ENCODE measurements at places on chromosomes 2 and 18.

DNA sequence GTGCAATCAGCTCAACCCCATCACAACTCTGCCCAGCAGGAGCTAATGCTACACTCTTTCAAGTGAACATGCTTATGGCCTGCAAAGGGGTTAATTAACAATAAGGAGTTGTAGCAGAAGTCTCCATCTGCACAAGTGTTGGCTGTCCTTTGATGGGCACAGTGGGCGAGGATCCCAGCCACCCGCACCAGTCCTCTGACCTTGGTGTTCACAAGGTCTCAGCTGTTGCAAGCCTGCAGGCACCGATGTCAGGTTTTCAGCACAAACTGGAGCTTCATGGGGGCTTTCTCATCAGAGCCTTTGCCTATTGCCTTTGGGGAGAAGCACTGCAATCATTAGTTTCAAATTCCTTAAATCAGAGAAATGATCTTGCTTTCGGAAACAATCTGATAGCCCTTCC lies 60.9 kb upstream of the TMEM178A start:
- DNase-seq: no peak

DNA sequence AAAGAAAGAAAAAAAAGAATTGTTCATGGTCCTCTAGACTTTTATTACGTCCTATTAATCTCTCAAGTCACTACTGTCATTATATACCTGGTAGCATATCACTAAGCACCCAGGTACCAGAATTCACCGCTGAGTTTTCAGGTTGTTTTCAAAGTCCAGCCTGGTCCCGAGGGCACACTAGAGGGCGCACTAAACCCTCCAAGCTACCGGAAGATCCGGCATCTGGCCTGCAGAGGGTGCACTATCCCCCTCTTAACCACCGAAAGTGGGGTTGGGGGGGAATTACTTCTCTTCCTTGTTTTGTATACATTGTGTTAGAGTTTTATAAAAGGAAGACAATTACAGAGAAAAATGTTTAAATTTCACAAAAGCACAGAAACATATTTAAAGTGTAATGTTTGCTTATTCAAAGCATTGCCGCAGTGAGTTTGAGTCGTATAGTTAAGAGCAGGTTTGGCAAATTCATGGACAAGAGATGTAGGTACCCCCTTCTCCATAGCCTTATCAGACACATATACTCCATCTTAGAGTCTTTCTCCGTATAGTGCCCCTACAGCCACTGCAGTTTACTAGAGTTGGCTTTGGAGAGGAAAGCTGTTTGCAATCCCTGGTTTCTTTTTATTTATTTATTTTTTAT lies 19.2 kb downstream of the MOGAT1 start:
- peak; percentile 73 for DNase-seq

DNA sequence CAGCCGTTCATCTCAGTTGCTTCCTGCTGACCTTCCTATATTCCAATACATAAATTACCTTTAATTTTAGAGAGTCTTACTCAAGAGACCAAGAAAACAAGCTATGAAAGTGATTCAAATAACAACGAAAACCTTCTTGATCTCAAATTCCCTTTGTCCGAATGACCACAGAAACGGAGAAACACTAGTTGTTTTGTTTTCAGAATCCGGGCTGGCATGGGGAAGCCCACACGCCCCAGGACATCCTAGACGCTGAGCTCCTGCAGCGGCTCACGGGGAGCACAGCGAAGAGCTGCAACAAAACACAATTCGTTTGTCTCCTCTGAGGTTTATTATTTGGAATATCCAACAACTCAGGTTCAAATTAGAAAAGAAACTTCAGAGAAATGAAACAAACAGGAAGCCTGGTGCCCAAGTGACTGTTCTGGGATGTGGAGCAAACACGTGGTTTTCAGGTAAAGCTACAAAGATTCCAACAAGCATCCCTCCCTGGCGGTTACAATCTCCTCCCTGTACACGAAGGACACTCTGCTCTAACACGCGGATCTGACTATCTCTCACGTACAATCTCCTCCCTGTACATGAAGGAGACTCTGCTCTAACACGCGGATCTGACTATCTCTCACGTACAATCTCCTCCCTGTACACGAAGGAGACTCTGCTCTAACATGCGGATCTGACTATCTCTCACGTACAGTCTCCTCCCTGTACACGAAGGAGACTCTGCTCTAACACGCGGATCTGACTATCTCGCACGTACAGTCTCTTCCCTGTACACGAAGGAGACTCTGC lies 237.5 kb downstream of the TWIST2 start:
- DNase-seq: no peak

- DNase-seq: no peak
Measured at GRCh38 chr2:48954311-48954710, 198.8 kb upstream of the LHCGR start.

- DNase-seq: no peak
Measured at GRCh38 chr2:240781471-240782220, 38.4 kb downstream of the KIF1A start.

DNA sequence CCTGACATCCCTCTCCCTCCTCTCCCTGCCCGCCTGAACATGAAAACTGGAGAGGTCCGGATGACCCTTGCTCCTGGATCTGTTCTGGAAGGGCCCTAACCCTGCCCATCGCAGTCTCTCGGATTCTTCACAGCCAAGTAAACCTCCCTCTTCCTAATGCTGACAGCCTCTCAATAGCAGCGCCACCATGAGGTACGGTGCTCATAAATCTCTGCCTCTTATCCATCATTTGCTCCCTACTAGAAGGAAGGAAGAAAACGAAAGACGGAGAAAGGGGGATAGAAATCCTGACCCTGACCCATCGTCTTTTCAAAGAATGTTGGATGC lies 257.9 kb downstream of the BCL11A start:
- DNase-seq: no peak

GRCh38 chr2:67561457-67561965 lies 164.4 kb downstream of the ETAA1 start:
- DNase-seq: no peak

DNA sequence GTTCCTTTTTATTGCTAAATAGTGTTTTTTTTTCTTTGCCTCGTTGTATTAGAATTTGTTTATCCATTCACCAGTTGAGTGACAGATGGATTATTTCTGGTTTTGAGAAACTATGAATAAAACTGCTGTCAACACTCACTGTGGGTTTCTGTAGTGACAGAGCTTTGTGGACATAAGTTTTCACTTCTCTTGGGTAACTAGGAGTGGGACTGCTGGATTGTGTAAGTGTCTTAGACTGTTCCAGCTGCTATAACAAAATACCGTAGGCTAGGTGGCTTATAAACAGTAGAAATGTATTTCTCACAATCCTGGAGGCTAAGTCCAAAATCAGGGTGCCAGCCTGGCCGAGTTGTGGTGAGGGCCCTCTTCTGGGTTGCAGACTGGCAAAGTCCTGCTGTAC lies 71.9 kb downstream of the TNFRSF11A start:
- DNase-seq: no peak

DNA sequence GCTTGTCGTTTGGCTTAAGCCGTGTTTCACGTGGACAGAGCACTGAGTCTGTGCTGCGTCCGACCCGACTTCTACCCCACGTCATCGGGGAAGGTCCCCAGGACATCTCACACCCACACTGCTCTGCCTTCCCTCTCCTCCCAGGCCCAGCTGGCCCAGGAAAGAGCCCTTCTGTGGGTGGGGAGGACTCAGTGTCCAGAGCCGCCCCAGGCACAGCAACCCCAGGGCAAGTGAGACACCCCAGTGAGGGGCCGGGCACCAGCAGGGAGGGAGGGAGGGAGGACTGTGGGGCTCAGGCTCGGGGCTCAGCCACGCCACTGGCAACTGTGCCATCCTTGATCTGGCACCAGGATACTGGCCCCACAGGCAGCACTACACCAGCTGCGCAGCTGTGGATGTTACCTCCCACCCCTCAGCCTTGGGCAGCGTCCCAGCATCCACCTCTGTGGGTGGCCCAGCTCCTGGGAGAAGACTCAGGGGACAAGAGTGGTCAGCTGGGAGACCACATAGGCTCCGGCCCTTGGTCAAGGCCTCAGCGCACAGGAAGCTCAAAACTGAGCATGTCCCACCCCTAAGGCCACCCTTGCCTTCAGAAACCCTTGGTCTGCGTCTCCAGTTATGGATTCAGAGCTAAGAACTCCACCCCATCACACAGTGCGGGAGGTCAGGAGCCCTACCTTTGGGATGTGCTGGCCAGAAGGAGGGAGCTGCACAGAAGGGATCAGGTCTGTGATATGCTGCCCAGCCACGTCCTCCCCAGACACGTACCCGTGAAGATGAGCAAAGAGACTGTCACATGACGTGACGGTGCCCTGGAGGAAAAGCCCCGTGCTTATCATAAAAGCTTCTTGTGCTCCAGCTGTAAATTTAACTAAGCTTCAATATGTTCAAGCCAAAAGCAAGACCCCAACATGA lies 11.7 kb downstream of the PASK start:
- DNase-seq: no peak

- no peak for DNase-seq
Measured at GRCh38 chr18:13826209-13826608, 2.3 kb downstream of the MC5R start.

DNA sequence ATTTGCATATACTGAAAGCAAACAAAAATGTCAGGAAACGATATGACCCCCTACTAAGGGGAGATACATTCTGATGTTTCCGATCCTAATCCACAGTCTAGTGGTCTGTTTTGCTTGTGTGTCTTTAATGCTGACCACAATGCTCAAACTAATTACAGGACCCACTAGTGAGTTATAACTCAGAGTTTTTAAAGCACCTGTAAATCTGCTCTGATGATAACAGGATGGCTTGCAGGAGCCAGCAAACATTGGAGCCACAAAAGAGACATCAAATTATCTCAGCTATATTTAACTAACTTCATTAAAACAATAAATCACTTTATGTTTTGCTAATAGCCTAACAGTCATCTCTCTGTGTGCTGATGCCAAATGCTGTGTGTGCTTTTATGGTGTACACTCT lies 300.3 kb downstream of the NBAS start:
- no peak for DNase-seq

- DNase-seq: no peak
Measured at GRCh38 chr2:65437392-65438135, 5.2 kb upstream of the SPRED2 start.

GRCh38 chr18:3453540-3454364 lies 3.8 kb downstream of the TGIF1 start:
- DNase-seq: peak; percentile 59

- peak; percentile 58 for DNase-seq
Measured at GRCh38 chr2:70104231-70105111, 17.2 kb downstream of the PCBP1 start.

GRCh38 chr2:232584238-232584637 lies 33.7 kb downstream of the EIF4E2 start:
- no peak for DNase-seq

DNA sequence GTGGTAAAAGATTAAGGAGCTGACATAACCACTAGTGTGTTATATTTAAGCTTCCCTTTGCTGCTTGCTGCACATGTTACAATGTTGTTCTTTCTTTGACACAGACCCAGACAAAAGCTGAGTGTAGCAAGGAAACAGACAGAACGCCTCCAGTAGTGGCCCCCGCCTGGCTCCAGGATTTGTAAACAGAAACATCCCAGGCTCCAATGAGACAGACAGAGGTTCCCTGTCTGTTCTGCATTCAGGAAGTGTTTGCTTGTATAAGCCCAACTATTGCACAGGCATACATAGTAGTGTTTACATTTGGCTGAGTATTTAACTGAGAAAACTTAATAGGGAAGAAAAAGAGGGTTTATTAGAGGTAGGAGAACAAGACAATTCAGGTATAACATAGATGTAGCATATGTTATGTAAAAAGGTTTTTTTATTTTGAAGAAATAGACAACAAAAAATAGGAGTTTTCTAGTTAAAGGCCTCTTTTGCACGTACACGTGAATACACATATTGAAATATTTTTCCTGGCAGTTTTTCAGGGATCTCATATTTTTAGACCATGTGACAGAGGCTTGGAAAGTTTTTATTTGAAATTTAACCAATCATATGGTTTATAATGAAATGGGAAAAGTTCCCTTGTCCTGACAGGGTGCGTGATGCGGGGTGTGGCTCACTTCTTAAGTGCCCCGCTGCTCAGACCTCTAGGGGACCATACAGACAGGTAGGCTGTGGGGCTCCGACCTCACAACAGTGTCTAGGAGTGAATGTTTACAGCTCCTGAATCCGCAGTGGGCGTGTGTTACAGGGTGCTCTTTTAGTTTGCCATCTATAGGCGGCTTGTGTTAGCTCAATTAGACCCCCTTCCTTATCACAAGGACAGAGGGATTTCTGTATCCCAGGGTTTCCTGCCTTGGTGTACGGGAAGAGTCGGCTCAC lies 118.4 kb downstream of the BMPR2 start:
- no peak for DNase-seq

DNA sequence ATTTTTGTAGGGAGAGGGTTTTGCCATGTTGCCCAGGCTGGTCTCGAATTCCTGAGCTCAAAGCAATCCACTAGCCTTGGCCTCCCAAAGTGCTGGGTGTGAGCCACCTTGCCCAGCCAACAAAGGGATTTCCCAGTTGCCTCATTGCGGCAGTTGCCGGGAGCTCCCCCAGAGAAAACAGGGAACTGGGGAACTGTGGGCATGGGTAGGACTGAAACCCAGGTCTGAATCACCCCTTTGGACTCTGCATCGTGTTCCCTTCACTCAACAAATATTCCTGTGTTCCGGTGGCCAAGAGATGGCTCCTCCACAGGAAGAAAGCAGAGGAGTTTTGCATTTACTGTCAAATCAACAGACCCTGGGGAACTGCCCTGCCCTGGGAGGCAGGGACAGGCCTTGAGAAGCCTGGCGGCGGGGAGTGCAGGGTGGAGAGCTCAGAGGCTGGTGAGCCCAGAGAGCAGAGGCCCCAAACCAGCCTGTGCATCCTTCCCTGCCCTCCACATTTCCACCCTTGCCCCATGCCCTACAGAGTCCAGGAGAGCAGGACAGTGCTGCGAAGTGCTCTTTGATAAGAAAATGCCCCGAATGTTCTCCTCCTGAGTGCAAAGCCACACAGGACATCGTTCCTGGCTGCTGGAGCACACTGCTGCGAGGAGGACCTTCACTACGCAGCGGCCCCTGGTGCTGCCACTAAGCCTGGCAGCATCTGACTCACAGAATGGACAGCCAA lies 24.9 kb downstream of the MYO7B start:
- no peak for DNase-seq

GRCh38 chr2:29766191-29766590 lies 155.2 kb downstream of the ALK start:
- DNase-seq: no peak

DNA sequence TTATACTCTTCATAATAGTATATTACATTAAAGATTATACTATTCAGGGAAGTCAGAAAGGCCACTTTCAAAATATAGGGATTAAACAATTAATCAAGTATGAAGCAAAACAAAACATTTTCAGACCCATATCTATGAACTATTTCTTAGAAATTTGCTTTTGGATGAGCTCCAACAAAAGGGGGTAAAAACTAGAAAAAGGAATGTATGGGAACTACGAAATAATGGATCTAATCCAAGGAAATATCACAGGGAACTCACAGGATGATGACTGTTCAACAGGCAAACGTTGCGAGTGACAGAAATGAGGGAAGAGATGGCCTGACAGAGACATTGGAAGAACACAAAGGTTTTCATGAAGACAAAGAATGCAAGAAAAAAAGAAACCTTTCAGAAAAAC lies 27.9 kb downstream of the G6PC2 start:
- no peak for DNase-seq
